Calu3 (cell line): ENCODE measurements at places on chromosomes 7 and 10. TPM values are rescaled to one million over a fixed set of nuclear protein-coding genes. Genes with fewer than 3 reads are reported as not detected.

The SMO gene
- 2.1 and 3.6 TPM in 2 replicates for total RNA-seq

The GIMAP8 gene
- not detected in 2 replicates for total RNA-seq

The CYP26C1 gene
- 0.39 and 0.45 TPM in 2 replicates for total RNA-seq

GRCh38 chr10:6148251-6148701, 54.5 kb upstream of the PFKFB3 start:
- no peak for DNase-seq

DNA sequence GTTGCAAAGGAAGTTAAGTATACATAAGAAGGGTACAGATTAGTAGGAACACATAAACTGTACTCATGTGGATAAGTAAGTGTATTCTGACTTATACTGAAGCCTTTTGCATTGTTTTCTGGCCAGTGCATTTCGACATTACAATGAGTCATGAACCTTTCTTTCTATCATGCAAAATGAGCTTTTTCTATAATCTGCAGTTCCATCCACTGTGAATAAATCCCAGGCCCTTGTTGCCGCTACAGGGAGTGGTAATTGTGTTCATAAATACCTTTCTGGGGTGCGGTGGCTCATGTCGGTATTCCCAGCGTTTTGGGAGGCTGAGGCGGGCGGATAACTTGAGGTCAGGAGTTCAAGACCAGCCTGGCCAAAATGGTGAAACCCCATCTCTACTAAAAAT, 858.3 kb downstream of the GRM8 start:
- DNase-seq = no peak

DNA sequence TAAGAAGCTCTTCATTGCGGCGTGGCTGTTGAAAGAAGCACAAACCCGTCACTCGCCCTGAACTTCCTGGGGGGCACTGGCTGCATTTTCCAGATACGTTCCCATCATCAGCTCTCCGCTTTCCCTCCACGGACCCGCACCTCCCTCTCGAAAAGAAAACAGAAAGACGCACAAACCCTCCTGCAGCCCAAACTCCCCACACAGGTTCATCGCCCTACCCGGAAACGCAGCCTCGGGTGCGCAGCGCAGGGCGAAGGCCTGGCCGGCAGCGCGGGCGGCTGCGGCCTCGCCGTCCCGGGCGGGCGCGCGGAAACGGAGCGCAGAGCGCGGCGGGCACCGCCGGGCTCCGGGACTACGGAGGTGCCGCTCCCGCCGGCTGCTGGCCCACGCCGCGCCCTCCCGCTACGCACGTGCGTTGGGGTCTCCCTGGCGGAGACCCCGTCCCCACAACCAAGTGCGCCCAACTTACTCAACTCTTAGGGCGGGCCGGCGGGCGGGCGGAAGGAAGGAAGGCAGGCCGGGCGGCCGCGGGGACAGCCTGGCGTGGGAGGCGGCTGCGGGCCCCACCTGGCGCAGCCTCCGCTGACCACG, 822 bp downstream of the ZNF800 start:
- peak; percentile 46 for DNase-seq

GRCh38 chr7:30906515-30907240, 5.0 kb upstream of the AQP1 start:
- no peak for DNase-seq

The PDK4 gene
- total RNA-seq = 6.5 and 7.1 TPM in 2 replicates
